ENCODE measurements at places on chromosomes 1 and 21. TPM values are rescaled to one million over a fixed set of nuclear protein-coding genes. Genes with fewer than 3 reads are reported as not detected.

The CD1D gene
- total RNA-seq, result 0.09 TPM

The MAP3K21 gene
- total RNA-seq, result 0.52 TPM

The TNFRSF9 gene
- under 0.01 TPM for total RNA-seq

The USH2A gene
- total RNA-seq, result not detected

The SLC6A9 gene
- total RNA-seq, result 2.4 TPM

The SMG7 gene
- total RNA-seq, result 11.7 TPM

The IL10RB gene
- total RNA-seq, result 62.3 TPM

Data from bronchial smooth muscle cell (primary cell).